ENCODE measurements at places on chromosomes 11 and 22.

DNA sequence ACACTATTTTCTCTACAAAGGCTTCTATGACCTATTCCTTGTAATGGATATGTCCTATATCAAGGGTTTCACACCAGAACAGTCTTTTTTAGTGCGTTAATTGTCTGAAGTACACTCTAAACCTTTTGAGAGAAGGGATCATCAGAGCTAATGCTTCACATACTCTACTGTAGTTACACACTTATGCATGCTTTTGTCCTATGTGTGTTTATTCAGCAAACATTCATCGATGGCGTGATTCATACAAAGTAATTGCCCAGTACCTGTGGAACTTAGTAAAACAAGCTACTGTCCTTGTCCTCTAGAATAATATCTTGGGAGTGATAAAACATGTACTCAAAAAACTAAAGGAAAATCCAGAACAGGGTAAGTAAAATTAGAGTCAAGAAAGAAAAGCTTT lies 139.2 kb downstream of the GUCY1A2 start:
- no peak for DNase-seq

GRCh38 chr11:63829823-63830489 lies 9.0 kb upstream of the MARK2 start:
- no peak for DNase-seq

DNA sequence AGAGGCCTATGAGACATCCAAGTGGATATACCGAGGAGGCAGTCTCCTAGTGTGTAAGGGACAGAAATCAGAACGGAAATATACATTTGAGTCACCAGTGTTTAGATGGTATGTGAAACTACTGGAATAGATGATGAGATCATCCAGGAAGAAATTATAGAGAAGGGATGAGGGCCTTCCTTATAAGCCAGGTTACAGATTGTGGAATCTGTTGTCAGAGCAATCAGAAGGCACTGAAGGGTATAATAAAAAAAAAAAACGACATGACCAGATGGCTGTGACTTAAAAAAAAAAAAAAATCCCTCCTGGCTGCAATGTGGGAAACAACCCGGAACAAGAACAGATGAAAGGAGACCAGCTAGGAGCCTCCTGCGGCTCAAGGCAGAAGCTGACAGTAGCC lies 2.7 kb downstream of the MAJIN start:
- no peak for DNase-seq

DNA sequence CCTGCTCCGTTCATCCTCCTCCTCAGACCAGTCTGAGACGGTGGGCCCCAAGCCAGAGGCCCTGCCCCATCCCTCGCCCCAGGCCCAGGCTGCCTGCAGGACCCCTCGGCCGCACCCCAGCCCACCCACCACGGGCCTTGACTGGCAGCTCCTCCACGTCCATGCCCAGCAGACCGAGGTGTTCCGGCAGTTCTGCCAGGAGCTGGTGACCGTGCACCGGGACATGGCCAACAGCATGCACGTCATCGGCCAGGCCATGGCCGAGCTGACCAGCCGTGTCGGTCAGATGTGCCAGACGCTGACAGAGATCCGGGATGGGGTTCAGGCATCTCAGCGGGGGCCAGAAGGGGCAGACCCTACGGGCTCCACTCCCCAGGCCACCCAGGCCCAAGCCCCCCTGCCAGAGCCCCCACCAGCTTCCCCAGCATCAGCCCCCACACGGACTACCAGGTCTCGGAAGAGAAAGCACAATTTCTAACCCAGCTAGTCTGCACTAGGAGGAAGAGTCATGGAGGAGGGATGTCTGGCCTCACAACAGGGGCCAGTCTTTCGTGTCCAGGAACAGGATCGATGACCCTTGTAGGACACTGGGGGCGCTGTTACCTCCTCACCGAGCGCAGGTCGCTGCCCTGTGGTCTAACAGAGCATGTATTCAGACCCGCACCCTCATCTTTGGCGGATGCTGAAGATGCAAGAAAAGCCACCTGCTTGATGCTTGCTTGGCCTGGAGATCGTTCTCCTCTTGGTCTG lies 66.3 kb downstream of the PRDM11 start:
- no peak for DNase-seq

- no peak for DNase-seq
Measured at GRCh38 chr11:128299132-128299726, 288.1 kb downstream of the ETS1 start.

DNA sequence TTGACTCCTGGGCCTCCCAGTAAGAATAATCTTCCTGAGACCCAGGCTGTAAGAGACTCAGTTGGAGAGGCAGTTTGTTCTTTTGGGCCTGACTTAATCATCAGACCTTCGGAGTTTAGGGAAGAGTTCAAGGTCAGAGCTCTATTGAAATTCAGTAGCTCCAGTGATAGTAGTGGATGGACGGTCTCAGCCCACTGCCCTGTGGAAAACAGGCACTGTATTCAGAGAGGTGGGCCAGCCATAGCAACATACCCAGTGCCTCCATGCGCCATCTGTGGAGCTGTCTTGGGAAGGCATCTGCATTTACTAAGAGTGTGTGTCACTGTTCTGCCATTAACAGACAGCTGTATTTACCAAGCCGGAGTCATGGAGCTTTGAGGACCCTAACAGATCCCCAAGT lies 2.9 kb downstream of the SMARCB1 start:
- no peak for DNase-seq

- DNase-seq, result no peak
Measured at GRCh38 chr11:124732230-124732629, 7.5 kb upstream of the NRGN start.

DNA sequence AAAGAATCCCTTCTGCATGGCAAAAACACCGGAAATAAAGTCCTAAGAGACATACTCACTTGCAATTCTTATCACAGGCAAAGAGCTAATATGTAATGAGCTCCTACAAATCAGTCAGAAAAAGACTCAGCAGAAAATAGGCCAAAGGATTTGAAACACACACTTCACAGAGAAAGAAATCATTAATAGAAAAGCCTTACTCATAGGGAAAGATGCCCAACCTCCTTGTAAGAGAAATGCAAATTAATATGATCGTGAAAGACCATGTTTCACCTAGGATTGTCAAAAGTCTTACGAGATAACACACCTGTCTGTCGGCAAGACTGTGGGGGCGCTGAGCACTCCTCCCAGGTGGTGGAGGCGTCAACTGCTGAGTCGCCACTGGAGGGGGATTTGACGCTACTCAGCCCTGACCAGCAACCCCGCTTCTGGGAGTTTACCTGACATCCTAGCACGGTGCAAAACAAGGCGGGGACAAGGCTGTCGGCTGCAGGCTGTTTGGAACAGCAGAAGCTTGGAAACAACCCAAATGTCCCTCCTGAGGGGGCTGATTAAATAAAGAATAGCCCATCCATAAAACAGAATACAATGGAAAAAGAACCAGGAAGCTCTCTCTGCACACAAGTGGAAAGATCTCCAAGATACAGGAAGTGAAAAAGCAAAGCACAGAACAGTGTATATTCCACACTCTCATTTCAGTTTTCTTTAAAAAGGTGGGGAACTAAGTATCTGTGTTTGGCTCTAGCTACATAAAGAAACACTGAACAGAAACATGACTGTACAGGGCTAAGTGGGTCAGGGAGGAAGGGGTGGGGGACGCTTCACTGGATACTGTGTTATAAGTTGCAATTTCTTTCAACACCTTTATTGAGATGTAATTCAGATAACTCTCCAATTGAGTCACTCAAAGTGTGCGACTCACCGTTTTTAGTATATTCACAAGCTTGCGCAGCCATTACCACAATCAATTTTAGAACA lies 11.5 kb downstream of the CSNK1E start:
- peak; percentile 16 for DNase-seq

DNA sequence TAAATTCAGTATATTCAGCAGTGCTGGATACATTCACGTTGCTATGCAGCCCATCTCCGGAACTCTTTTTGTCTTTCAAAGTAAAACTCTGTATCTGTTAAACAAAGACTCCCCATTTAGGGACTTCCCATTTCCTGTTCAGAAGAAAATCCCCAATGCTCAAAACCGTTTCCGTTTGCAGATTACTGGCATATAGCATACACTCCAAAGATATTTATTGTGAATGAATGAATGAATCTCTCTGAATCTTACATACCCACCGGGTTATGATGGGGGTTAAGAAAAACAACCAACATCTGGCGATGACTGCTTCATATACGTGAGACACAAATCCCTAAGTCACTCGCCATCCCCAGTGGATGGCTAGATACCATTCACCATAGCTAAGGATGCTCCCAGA lies 1.6 kb downstream of the THY1 start:
- no peak for DNase-seq

GRCh38 chr11:45484326-45484883 lies 181.0 kb downstream of the CHST1 start:
- DNase-seq, result no peak

GRCh38 chr22:37744589-37744988 lies 47.7 kb downstream of the TRIOBP start:
- DNase-seq, result no peak

GRCh38 chr11:8313504-8314090 lies 49.9 kb upstream of the LMO1 start:
- no peak for DNase-seq

DNA sequence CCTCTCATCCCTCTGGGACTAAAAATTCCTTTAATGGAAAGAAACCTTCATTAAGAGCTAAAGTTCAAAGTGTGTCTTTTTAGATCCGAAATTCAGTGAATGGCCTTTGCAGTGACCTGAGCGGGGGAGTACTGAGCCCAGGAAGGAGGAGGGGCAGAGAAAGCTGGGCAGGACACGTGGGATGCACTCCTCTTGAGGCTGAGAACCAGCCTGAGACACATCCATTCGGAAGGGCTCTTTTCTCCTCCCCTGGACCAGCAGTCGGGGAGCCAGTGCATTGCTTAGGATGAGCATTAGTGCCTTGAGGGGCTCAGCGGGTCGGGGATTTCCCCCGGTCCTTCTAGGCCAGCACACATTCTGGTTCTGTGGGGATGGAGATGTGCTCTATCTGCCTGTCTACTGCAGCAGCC lies 258.9 kb upstream of the B3GAT1 start:
- DNase-seq, result no peak

GRCh38 chr11:34235591-34236071 lies 122.2 kb downstream of the ABTB2 start:
- no peak for DNase-seq

- no peak for DNase-seq
Measured at GRCh38 chr22:22552630-22553029, 6.4 kb downstream of the PRAME start.

DNA sequence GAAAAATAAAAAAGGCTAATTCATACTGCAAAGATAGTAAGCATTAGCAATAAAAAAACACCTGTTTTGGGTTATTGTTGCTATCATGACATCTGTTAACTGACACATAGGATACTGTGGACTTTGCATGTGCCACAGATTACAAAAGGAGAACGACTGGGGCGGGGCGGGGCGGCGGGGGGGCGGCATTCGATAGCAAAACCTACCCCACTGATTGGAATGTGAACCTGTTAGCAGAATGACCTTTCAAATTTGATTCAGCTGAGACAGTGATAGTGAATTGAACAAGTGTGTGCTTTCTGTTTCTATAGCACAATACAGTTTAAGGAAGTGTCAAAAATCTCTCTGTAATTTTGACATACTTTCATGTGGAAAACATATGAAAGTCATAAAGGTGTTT lies 14.9 kb downstream of the MMP20 start:
- DNase-seq, result no peak

DNA sequence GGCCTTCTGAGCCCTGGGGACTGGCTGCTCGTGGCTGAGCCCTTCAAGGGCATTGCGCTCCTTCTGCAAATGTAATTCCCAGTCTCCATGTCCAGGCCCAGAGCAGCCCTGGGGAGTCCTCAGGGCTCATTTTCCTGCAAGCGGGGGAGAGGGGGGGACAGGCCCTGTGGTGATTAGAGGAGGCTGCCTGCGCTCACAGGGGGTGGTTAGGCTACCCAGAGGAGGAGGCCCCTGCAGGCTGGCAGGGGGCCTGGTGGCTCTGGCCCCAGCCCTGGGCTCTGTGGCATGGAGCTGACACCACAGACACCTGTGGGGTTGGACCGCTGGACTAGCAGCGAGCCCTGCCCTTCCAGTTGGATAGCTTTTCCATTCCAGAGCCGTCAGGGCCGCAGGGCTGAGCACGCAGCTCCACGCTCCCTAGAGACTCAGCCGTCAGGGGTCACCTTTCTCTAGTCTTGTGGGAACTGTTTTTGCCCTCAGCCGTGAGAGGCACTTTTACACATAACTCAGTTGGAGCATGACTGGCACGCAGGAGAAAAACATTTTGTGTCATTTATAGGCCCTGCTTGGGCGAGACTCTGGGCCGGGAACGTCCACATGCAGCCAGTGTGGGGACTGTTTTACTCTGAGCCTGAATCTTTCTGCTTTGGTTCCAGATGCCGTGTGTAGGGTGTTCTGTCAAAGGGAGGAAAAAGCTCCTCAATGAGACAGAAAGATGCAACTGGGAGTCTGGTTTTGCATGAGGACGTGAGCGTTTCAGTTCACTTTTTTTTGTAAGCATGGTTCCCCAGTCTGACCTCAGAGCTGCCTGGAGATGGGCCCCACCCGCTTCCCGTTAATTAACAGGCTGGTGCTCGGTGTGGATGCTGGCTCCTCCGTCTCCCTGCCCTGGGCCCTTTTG lies 58.1 kb downstream of the LRP5 start:
- no peak for DNase-seq

- no peak for DNase-seq
Measured at GRCh38 chr11:776561-777287, 563 bp downstream of the GATD1 start.

Data from stimulated activated CD4-positive, alpha-beta T cell treated with anti-CD3 and anti-CD28 coated beads, Interleukin-15, amount 100 ng/mL, for 1 hour (primary cell).